ENCODE measurements at places on chromosomes 1 and 21.

DNA sequence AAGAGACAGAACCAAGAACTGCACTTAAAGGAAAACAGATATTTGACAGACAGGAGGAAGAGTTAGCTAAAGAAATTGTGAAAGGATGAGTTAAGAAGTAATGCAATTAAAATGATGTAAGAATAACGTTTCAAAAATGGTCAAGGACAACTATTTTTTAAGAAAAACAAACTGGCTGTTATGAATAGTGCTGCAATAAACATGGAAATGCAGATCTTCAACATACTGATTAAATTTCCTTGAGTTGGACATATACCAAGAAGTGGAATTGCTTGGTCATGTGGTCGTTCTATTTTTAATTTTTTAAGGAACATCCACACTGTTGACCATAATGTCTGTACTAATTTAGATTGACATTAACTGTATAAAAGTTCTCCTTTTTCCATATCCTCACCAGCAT lies 23.1 kb upstream of the PHTF1 start:
- no peak for DNase-seq

GRCh38 chr1:31020007-31020790 lies 45.3 kb downstream of the PUM1 start:
- DNase-seq: no peak

DNA sequence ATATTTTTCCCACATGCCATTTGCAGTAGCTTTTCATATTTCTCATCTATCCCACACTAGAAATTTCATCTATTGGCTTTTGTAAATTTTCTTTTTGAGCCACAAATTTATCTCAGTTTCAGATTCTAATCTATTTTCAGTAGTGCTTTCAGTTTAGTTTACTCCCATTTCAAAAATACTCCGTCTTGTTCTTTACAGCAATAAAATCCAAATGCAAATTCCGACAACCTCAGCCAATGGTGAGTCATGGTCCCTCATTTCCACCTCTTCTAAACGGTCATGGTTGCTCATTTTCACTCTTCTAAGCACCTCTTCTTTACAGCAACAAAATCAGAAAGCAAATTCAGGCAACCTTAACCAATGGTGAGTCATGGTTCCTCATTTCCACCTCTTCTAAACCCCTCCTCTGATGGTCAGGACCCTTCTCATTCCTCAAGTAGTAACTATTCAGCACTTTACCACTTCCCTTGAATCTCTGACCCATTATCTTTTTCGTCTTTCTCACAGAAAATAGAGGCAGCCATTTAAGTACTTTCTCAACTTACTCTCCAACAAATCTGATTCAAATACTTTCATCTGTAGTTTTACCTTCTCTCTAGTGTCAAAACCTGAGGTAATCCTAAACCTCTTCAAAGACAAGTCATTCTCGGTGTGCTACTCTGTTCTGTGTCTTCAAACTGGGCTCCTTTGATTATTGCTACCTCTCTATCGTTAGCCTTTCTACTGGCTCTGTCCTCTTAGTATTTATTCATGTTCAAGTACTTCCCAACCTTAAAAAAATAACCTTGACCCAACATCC lies 34.4 kb downstream of the C21orf91 start:
- no peak for DNase-seq

GRCh38 chr1:70899735-70900134 lies 147.9 kb downstream of the PTGER3 start:
- DNase-seq: no peak

- no peak for DNase-seq
Measured at GRCh38 chr1:55916481-55916880, 662.9 kb downstream of the PLPP3 start.

DNA sequence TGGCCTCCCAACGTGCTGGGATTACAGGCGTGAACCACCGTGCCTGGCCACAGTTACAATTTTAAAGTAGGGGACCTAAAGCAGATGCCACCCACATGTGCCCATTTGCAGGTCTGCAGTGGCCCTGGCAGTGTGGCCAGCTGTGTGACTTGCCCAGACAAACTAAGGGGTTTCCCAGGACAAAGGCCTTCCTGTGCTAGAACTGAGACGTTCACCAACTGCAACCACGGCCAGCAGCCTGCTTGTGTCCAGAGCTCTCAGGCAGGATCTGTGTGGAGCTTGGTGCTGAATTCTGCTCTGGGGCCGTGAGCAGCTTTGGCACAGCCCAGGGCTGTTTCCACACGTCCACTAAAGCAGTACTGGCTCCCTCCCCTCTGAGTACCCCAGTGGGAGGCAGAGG lies 10.6 kb upstream of the PTTG1IP start:
- DNase-seq: no peak

- DNase-seq: no peak
Measured at GRCh38 chr21:40658311-40658710, 188.6 kb downstream of the DSCAM start.

DNA sequence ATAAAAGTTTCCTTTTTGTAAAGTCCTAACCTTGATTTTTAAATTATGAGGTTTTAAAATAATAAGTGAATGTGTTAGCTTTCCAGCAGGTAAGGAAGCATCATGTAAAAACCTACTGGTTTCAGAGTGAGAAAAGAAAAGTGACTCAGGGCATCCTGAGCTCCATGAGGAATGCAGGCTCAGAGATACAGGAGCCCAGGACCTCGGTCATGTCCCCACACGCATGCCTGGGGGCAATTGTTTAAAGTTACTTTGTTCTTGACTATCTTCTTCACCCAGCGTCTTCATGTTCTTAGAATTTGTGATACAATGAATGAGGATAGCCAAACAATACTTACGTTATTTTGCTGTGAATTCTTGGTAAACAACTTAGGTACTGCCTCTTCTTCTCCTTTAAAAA lies 117.4 kb upstream of the PLPPR5 start:
- no peak for DNase-seq

DNA sequence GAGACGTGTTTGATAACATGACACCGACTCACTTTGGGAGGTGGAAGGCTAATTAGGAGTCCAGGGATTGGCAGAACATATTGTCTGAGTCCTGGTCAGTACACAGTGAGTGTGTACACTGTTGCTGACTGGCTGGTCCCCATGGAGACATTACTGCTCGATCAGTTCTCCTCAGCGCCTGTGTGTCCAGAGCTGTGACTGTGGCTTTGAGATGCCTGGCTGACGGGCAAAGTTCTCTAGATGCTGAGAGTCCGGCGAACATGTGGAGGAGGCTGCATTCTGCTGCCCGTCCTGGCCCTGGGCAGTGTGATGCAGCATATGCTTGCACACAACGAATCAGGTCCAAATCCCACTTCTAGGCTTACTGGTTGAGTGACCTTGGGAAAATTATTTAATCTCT lies 280.1 kb upstream of the ST6GALNAC5 start:
- DNase-seq: no peak

DNA sequence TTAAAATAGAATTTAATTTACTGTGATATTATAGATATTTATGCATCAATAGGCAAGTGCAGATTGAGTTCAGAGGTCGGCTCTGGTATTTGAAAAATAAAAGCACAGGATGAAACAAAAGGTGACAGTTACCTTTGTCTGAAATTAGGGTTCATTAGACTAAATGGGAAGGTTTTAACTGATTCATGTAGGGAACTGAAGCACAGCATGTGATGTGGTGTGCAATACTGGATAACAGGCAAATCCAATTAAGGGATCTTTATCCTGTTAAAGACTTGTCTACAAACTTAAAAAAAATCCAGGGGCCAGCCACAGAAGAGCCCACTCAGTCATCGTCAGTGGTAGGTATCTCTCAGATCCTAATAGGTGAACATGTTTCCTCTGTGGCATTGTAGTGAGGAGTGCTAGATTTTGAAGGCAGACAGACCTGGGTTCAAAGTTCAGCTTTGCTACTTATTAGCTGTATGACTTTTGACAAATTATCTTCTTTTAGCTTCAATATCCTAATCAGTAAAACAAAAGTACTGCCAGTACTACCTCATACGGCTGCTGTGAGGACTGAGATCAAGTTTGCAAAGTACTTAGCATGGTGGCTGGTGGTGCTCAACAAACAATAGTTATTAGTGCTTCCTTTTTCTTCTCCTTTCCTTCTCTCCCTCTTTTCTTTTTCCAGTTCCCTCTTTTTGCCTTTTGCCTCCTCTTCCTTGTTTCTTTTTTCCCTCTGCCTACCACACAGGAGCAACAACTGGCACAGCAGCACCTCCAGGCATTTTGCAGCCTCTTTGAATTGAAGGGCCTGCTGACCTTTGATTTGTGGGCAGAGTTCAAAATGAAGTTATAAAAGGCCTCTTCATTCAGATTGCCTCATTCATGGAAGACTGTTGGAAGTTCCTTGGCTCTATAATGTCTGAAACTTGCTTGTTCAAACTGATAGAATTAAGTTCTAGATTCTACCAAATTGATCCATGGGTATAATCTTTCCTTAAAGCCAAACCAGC lies 44.9 kb upstream of the FOXD3 start:
- no peak for DNase-seq

DNA sequence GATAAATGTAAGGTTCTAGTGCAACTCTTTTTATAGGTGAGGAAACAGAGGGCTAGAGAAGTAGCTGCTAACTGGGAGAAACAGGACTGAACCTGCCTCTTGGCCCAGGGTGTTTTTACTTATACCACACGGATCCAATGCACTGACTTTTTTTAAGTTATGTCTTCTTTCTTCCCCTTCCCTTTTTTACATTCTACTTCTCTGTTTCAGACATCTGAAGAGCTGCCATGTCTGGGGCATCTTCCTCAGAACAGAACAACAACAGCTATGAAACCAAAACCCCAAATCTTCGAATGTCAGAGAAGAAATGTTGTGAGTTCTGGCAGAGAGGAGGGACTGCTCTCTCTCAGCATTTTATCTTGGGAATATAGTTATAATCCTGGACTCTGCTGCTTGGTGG lies 1.4 kb downstream of the PFKFB2 start:
- no peak for DNase-seq

DNA sequence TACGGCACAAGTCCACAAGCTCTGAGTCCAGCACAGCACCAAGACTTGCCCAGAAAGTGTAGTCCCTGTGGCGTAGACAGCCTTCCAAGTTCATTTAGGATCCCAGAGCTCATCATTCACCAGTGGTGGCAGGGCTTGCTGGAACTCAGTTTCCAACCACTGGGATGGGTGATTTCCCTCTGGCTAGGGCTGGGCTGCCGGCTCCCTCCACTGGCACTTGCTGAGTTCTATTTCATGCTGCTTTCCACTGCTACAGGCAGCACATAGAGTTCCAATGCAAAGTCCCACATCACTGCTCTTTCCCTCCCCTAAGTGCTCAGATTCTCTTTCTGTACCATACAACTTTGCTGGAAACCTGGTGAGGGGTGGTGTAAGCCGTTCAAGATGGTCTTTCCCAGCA lies 510.3 kb upstream of the TMPRSS15 start:
- DNase-seq: no peak

GRCh38 chr21:37982496-37983318 lies 66.5 kb upstream of the KCNJ6 start:
- DNase-seq: no peak

DNA sequence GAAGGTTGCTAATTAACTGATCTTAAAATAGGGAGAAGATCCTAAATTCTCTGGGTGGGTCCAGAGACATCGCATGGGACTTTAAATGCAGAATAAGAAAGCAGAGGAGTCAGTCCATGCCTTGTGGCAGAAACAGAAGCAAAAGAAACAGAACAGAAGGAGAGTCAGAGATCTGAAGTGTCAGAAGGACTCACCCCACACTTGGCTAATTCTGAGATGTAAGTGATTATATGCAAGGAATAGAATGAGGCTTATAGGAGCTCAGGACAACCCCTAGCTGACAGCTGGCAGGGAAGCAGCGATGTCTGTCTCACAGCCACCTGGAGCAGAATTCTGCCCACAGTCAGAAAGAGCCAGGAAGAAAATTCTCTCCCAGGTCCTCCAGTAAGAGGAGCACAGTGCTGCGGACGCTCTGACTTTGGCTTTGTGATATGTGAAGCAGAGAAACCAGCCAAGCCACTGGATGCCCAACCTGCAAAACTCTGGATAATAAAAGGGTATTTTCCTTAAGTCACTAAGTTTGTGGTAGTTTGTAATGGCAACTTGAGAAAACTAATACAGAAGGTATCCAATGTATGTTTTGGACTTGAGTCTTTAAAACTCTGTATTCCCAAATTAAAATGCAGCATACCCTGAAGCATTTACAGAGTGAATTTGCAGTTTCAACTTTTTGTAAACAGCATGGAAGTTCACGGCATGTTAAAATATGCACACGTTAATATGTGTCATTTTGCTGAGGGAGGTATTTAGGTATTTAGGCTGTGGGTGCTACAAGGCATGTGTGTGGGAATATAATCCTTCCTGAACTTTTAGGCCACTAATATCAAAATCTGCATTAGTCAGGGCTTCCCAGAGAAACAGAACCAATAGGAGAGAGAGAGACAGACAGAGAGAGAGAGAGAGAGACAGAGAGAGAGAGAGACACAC lies 388.5 kb downstream of the PCP4 start:
- DNase-seq: no peak

DNA sequence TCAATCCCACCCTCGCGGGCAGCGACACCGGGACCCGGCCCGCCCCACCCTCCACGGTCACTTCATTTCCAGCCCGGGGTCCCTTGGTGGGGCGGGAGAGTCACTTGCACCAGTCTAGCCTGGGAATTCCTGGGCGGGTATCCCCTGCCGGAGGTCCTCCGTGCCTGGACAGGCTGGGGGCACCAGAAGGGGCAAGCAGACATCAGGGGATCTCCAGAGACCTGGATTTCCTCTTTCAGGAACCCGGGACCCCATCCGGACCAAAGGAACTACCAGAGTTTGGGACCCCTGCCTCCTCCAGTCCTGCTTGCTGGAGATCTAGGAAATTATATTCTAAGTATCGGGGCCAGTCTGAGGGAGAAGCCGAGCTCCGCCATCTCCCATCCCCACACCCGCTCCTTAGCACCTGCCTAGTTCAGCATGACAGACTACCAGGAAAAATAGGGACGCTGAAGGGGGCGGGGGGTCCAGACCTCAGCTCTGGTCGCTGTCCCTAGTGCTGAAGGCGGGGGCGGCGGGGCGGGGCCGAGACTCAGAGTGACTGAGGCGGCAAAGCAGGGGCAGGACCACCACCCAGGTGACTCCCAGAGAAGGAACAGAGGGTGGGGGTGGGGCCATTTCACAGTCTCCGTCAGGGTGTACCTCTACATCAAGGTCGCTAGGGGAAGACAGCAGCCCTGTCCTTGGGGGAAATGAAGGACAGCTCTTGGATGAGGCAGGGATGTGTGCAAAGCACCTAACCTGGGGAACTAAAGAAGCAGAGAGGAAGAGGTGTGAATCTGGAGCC lies 832 bp downstream of the HCN3 start:
- DNase-seq: no peak

DNA sequence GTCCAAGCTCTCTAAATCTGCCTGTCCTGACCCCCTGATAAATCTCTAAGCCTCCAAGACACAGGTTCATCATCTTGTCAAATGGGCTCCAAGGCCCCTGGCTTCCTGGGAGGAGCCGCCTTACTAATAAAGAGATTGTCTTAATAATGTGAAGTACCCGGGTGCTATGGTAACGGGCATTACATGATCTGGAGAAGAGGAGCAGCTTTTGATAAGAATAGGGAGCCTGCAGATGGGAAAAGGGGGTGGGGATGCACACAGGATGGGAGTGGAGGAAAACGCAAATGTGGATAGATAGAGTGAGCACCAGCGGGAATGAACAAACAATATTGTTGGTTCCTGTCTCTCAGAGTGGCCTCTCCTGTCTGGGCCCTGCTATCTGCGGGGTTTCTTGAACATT lies 11.9 kb upstream of the RXRG start:
- DNase-seq: no peak

GRCh38 chr1:224542783-224543440 lies 73.2 kb upstream of the CNIH3 start:
- peak; percentile 96 for DNase-seq

- DNase-seq: no peak
Measured at GRCh38 chr1:41380979-41381691, 19.9 kb downstream of the FOXO6 start.

- no peak for DNase-seq
Measured at GRCh38 chr21:42353623-42354022, 2.8 kb upstream of the TFF2 start.
